ENCODE measurements at places on chromosomes 2 and 18. TPM values are rescaled to one million over a fixed set of nuclear protein-coding genes. Genes with fewer than 3 reads are reported as not detected.

GRCh38 chr2:232628466-232629128 lies 4.8 kb upstream of the EFHD1 start:
- peak; percentile 91 for DNase-seq

- DNase-seq, result no peak
These were observed 55.1 kb downstream of the LTBP1 start for GRCh38 chr2:33001823-33002222.

GRCh38 chr2:240885566-240885965 lies 10.4 kb downstream of the MAB21L4 start:
- DNase-seq, result no peak

The LYPD6 gene
- total RNA-seq, result 5.1 TPM

The MC4R gene
- total RNA-seq, result 1.2 TPM

The SOX11 gene
- total RNA-seq, result 1.8 TPM

- DNase-seq, result peak; percentile 50
These were observed 1.1 kb downstream of the MEMO1 start for GRCh38 chr2:32009516-32010256.

Measured in dorsolateral prefrontal cortex (tissue), 122 donors.